Stimulated activated CD4-positive, alpha-beta T cell treated with anti-CD3 and anti-CD28 coated beads, Interleukin-2, amount 100 ng/mL, for 48 hours (primary cell): ENCODE measurements at places on chromosomes 1 and 21.
A peak's percentile ranks its signal among the peaks of the same experiment; 100 is the strongest.

GRCh38 chr1:232040260-232040659 lies 413.7 kb downstream of the DISC1 start:
- no peak for DNase-seq

DNA sequence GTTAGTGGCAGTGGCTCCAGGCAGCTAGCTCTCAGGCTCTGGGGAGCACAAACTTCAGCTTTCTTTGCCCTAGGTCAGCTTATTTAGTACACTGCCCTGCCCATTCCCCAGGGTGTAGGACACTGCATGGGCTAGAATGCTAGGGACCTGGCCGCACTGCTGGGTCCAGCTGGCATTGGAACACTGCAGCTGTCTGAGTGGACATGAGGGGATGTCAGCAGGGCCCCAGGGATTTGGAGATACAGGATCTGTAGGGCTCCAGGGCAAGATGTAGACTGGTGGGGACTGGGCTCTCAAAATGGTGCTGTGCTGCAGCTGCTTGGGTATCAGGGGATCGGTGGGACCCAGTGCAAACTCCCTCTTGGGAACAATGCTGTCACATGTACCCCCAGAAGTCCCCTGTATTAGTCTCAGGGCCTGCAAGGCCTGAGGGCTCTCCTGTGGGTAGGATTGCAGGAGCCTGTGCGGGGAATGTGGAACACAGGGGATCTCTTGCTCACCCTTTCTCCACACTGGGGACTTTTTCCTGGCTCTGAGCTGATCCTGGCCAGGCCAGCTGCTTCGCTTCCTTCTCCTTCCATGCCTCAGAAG lies 25.2 kb upstream of the TTC22 start:
- no peak for DNase-seq

DNA sequence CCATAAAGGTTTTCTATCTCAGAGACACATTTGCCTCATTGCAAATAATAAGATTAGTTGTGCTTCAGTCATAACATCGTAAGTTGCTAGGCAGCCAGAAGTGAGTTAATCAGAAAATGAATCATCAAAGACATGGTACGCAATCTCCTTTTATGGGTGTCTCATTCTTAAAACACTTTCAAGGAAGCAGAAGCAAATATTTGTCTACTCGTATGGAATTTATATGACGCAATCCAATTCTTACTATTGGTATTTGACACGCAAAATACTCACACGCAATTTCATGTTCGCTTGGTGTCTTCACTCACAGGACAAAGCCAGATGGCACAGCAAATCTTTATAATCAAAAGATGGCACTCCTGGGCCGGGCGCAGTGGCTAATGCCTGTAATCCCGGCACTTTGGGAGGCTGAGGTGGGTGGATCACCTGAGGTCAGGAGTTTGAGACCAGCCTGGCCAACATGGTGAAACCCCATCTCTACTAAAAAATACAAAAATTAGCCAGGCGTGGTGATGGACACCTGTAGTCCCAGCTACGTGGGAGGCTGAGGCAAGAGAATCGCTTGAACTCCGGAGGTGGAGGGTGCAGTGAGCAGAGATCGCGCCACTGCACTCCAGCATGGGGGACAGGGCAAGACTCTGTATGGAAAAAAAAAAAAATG lies 56.4 kb downstream of the HLCS start:
- DNase-seq, result no peak

DNA sequence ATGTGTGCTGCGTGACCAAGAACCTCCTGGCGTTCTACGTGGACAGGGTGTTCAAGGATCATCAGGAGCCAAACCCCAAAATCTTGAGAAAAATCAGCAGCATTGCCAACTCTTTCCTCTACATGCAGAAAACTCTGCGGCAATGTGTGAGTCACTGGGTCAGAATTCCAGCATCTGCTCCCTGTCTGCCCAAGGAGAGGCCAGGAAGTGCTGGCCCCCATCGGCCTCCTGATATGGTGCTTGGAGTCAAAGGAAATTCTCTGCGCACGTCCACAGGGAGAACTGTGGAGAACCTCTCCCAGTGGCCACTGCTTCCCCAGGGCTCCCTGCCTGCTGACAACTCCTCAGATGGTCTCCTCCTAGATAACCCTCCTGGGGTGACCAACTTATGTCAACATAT lies 25.6 kb upstream of the IL20 start:
- DNase-seq, result no peak

DNA sequence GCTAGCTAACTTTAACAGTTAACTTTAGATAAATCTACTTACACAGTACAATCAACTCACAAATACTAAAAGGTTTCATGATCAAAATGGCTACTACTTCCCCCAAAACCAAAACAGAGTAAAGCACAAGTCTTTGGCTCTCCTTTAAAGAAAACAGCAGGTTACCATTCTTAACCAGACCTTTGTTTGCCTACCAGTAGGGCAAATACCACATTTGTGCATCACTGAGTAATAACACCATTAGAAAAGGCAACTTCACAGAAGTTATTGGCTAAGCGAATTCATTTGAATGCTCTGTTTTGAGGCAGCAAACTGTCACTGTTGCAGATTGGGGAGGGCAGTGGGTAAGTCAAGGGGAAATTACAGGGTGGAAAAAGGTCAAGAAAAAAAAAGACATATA lies 17.3 kb upstream of the SERPINC1 start:
- DNase-seq, result no peak

- DNase-seq, result no peak
Observed at GRCh38 chr1:245419461-245419978, 264.7 kb downstream of the KIF26B start.

DNA sequence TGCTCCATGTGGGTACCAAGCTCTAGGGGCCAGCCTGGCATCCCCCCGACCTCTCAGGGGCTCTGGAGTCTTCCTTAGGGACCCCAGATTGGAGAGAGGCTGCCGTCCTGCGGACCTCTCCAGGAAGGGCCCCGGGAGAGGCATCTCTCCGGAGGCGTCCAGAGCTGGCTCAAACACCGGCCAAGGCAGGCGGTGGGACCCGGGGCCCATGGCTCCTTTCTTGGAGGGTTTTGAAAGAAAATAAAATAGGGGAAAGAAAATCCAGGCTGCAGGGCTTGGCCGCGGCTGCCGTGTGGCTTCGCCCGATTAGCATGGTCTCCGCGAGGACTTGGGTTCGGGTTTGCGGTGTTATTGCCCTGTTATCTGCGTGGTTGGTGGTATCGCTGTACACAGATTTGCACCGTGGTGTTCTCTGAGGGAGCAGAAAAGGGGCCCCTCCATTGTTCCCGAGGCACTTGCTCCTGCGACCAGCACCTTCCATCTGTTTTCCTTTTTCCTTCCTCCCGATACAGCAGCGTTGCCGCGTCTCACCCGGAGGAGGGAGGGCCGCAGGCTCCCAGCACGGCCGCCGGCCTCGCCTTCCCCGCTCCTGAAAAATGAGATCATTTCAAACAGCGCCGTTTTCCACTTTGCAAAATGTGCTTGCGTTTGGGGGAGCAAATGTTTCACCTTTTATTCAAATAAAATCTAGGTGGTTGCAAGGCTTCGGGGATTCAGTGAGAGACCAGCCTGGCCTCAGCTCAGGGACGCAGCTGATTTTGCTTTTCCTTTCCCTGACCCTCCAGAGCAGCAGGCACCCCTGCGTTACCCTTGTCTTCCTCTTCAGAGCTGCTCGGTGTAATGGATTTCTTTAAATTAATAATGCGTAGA lies 86.3 kb downstream of the PRDM16 start:
- no peak for DNase-seq

DNA sequence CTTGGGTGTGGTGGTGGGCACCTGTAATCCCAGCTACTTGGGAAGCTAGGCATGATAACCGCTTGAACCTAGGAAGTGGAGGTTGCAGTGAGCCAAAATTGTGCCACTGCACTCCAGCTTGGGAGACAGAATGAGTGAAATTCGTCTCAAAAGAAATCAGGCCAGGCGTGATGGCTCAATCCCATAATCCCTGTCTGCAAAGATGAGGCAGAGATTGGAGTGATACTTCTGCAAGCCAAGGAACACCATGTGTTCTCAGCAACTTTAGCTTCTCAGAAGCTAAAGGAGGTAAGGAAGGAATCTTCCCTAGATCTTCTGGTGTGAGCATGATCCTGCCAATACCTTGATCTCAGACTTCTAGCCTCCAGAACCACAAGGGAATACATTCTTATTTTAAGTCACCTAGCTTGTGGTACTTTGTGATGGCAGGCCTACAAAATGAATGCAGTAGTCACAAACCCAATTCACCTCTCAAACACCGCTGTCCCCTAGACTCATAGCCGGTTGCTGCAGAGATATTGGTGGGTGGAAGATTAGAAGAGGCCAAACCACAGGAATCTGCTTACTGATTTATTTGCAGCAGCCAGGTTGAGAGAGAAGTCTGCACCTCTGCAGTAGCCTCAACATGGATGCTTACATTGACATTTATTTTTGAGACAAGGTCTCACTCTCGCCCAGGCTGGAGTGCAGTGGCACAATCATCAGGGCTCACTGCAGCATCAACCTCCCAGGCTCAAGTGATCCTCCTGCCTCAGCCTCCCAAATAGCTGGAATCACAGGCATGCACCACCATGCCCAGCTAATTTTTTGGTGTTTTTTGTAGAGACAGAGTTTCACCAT lies 18.6 kb downstream of the L1TD1 start:
- DNase-seq, result no peak

DNA sequence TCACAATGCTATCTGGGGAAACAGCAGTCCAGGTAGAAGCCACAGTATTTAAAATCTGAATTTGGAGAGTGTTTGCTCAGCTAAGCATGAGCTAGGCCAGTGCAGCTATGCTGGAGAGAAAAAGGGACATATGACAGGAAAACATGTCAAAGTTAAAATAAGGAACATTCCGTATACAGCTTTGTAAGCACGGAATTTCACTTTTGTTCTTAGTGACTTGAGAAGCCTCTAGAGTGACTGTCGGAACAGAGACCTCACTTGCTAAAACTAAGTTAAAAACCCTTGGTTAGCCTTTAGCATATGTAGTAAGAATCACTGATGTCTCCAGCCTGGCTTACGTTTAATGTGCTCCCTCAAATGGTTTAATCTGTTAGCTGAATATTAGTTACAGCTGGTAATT lies 661.7 kb downstream of the KCNT2 start:
- no peak for DNase-seq

- DNase-seq, result no peak
Observed at GRCh38 chr21:29349702-29350101, 51.0 kb downstream of the BACH1 start.

- DNase-seq, result no peak
Observed at GRCh38 chr1:101484689-101485338, 248.0 kb downstream of the S1PR1 start.

GRCh38 chr1:116458695-116459094 lies 85.7 kb downstream of the ATP1A1 start:
- DNase-seq, result no peak

DNA sequence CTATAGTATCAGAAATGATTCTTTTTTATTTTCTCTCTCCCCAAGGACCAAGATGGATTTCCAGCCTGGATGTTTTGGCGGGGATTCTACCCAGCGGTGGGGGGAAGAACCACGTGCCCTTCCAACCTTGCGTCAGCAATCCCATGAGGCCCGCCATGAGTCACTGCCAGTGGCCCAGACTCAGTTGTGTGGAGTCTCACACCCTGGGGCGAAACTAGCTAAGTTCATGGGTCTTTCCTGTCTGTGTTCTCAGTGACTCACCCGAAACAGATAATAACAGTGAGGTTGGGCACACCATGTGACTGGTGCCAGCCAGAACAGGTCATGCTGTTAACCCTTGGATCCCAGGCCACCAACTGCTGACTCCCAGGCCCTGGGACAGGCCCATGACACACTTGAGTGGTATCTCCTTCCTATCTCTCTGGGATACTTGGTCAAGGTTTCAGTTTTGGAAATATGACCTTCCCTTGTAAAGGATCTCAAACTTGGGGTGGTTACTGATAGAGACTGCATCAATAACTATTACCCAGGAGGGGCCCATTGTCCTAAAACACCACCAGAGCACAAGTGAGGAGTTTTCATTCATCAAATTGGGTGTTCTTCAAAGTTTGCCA lies 98.0 kb upstream of the DUSP10 start:
- peak; percentile 69 for DNase-seq

DNA sequence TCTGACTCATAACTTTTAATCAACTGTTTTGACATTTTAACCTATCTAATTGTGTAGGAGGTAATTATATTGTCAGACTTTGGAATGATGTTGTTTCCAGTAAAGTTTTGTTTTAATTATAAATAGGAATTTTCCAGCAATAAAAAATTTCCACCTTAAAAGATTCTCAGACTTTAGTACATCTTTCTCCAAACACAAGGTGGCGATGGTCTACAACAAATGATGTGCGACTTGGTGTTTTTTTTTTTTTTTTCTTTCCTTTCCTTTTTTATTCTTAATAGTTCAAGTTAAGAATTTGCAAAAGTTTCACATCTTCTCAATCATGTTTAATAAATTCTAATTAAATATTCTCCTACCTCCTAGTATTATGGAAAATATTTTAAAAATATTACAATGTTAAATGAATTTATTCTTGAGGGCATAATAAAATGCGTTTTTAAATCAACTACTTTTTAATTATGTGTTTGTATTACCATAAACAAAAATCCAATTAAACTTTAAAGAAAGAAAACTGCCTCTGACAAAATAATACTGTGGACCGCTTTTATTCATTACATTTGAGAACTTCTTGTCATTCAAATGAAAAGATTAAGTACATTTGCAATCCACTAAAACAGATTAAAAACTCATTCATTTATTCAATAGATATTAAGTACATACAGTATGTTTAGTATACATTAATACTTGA lies 4.4 kb upstream of the ADAMTS1 start:
- DNase-seq, result no peak

GRCh38 chr1:185412385-185413087 lies 95.5 kb upstream of the IVNS1ABP start:
- DNase-seq, result no peak

- peak; percentile 50 for DNase-seq
Observed at GRCh38 chr1:24235921-24236788, 49.1 kb upstream of the IFNLR1 start.

- no peak for DNase-seq
Observed at GRCh38 chr1:118155106-118155505, 29.9 kb downstream of the SPAG17 start.

DNA sequence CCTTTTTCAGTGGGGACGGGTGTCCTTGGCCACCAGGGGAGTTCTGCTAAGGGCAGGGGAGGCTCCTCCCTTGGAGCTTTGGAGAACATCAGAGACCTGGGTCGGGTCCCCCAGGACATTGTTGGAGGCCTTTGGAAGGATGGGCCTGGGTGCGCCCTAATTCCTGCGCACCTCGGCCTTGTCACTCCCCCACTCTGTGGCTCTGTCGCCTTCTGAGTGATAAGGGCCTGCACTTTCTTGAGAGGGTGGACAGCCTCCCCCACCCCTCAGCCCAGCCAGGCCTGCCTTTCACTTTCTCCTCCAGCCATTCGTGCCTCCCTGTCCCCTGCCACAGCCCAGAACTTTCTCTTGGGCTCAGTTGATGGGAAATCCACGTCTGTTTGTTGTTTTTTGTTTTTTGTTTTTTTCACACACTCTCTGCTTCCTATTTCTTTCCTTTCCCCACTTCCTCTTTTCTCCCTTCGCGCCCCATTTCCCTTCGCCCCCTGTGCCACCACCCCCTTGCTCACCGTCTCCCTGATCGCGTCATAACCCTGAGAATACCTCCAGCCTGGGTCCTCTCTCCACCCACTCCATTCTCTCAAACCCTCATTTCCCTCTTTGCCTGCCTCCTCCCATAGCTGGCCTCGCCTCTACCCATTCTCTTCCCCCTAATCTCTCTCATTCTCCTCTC lies 85.6 kb downstream of the PAX7 start:
- no peak for DNase-seq
